ENCODE measurements at places on chromosomes 7 and 10. TPM values are rescaled to one million over a fixed set of nuclear protein-coding genes. Genes with fewer than 3 reads are reported as not detected.

The PLA2G12B gene
- not detected for polyA plus RNA-seq

The CDNF gene
- polyA plus RNA-seq = 1.5 TPM

The CCL24 gene
- polyA plus RNA-seq = not detected

The ITGB8 gene
- polyA plus RNA-seq = 11.2 TPM

The CYP2C19 gene
- 0.16 TPM for polyA plus RNA-seq

The INTS15 gene
- 36.2 TPM for polyA plus RNA-seq

The PNLIPRP3 gene
- polyA plus RNA-seq = not detected

The CD36 gene
- polyA plus RNA-seq = 0.31 TPM

The NUDT13 gene
- polyA plus RNA-seq = 1.8 TPM

The TMEM184A gene
- polyA plus RNA-seq = 0.12 TPM

The C10orf62 gene
- polyA plus RNA-seq = not detected

The LRRD1 gene
- 2.7 TPM for polyA plus RNA-seq

The PCBD1 gene
- polyA plus RNA-seq = 21.6 TPM

The ABCC2 gene
- 2.0 TPM for polyA plus RNA-seq

The RHBDD2 gene
- 82.1 TPM for polyA plus RNA-seq

The INPP5F gene
- polyA plus RNA-seq = 103 TPM

The STOX1 gene
- 1.2 TPM for polyA plus RNA-seq

The TMEM26 gene
- 0.24 TPM for polyA plus RNA-seq

The GBX1 gene
- polyA plus RNA-seq = not detected

The ZDHHC6 gene
- polyA plus RNA-seq = 44.0 TPM

The PBLD gene
- 6.4 TPM for polyA plus RNA-seq

The ITPRID1 gene
- polyA plus RNA-seq = not detected

The LLCFC1 gene
- not detected for polyA plus RNA-seq

The CPED1 gene
- not detected for polyA plus RNA-seq

The MPP7 gene
- 6.1 TPM for polyA plus RNA-seq

The ASIC3 gene
- polyA plus RNA-seq = 3.3 TPM

The C10orf105 gene
- 0.11 TPM for polyA plus RNA-seq

The TFPI2 gene
- not detected for polyA plus RNA-seq

The IL2RA gene
- not detected for polyA plus RNA-seq
